ENCODE measurements at places on chromosomes 5 and 9.

DNA sequence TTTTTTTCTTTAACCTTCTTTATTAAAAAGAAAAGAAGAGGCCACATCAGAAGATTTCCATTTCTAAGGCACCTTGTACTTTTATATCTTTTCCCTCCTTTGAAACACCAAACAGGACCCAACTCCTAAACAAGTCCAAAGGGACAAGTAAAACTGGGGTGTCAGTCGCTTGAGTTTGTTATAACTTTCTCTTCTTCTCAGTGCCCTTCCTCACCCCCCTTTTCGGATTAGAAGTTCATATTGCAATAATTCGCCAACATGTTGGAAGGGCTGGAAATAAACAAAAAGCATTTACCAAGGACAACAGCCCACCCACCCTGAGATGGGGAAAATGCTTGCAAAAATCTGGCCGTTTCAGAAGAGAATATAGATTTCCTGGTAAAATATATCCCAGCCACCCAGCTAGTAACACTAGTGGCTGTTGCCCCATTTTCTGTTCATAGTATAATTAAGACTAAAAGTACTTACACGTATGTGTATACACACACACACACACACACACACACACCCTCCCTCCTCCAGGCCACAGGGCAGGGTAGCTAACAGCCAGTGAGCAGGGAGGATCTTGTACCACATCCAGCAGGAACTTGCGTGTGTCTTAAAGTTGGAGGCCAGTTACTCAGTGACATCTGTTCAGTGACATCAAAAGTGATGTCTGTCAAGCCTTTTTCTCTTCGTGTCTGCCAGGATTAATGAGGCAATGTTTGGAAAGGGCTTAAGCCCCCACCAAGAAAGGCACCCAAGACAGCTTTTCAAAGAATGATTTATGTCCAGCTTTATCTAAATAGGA is 149.1 kb upstream of the KLF4 start:
- DNase-seq = peak; percentile 34

GRCh38 chr9:136854842-136855460 is 2.8 kb downstream of the MAMDC4 start:
- DNase-seq = no peak

GRCh38 chr9:137198051-137198901 is 2.3 kb downstream of the TPRN start:
- DNase-seq = no peak

- DNase-seq = no peak
These were observed 18.8 kb upstream of the PRLR start for GRCh38 chr5:35248843-35249780.
